ENCODE measurements at places on chromosomes 2 and 18. TPM values are rescaled to one million over a fixed set of nuclear protein-coding genes. Genes with fewer than 3 reads are reported as not detected.

Gene CNDP1
- not detected for polyA plus RNA-seq

DNA sequence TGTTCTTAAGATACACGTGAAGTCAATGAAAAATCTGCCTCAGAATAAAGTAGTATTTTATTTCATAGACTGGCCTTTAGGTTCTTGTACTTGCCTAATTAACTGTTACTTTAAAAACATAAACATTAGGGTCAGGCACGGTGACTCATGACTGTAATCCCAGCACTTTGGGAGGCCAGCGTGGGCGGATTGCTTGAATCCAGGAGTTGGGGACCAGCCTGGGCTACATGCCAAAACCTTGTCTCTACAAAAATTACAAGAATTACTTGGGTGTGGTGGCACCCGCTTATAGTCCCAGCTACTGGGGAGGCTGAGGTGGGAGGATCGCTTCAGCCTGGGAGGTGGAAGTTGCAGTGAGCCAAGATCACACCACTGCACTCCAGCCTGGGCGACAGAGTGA lies 16.0 kb upstream of the SNORC start:
- no peak for DNase-seq

GRCh38 chr2:120915670-120916069 lies 180.0 kb downstream of the GLI2 start:
- DNase-seq, result no peak

DNA sequence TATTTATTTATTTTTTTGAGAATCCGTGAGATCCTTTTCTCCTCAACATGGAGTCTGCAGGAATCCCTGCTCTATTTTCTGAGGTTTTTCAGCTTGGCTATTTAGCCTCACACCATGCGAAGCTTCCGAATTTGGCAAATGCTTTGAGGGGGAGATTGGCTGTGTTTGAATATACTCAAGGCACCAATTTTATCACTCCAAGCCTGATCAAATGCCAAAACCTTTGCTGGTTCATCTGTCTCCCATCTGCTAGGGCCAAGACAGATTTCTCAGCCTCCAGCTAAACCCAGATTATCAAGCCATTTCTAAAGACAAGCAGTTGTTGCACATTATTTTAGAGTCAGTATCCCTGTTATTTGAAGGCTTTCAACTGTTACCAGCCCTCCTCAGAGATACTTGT lies 295.7 kb downstream of the XIRP2 start:
- DNase-seq, result no peak

DNA sequence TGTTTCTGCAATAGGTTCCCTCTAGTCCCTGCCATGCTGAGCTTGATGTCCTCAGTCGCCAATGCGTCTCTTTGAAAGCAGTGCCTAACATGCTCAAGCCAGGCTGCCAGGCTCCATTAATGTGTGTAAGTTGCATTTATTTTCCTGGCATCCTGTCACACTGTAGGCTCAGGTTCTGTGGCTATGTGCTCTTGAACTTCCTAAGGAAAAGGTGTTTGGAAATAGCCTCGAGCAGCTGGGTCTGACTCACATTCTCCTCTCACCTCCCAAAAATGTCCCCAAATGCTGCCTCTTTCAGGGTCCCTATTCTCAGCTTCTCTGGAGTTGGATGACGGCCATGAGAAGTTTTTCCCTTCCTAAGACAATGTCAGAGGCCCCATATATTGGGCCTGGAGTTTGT lies 58.0 kb upstream of the SLC14A2 start:
- no peak for DNase-seq

GRCh38 chr18:74795751-74796150 lies 198.1 kb downstream of the ZNF407 start:
- no peak for DNase-seq

All from heart right ventricle (tissue), 16 donors.